ENCODE measurements at places on chromosomes 6 and 20.

DNA sequence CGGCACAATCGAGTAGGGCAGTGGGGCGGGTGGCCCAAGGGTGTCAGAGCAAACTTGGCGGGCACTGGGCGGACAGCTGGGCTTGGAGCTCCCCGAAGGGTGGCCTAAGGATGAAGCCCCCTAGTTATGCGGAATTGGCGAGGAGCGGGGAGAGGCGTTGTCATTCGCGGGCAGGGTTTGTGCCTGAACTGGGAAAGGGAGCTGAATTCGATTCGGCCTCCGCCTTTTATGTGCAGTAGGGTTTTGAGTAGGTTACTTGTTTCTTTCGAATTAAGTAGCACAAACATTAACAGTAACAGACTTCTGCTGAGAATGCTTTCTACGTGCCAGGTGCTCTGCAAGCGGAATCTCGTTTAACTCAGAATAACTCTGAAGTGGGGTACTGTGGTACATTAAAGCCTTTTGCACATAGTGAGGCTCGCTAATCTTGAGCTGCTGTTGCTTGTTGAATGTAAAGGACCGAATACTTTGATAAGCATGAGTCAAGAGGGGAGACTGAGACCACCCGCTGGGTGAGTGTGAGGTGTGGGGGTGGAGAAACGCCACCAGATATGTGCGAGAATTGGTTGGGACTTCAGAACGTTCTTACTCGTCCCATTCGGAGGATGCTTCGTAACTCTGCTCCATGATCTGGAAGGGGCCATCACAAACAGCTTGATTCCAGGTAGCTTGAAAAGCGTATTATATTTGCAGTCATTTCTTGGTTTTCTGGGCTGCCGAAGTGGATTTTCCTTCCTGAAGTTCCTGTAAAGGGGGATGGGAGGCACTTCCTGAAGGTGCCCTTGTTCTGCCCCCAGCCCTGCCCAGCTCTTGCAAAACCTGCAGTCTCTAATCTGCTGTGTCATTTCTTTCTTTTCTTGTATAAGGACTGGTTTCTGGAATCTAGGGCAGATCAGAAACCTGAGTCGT lies 833 bp downstream of the RAB5IF start:
- DNase-seq = no peak

DNA sequence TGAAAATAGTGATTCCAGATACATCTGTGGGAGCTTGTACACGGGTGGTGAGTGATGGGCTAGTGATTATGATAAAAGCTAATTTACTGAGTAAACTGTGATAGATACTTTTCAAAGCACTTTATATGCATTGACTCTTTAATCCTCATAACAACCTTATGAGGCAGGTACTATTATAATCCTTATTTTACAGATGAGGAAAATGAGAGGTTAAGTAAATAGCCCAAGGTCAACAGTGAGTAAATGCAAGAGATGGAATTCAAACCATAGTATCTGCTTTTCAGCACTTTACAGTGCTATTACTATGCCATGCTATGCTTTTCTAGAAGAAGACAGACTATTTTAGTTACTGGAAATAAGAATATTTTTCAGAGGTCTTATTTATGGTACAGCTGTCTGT lies 320.9 kb upstream of the CITED2 start:
- DNase-seq = no peak

DNA sequence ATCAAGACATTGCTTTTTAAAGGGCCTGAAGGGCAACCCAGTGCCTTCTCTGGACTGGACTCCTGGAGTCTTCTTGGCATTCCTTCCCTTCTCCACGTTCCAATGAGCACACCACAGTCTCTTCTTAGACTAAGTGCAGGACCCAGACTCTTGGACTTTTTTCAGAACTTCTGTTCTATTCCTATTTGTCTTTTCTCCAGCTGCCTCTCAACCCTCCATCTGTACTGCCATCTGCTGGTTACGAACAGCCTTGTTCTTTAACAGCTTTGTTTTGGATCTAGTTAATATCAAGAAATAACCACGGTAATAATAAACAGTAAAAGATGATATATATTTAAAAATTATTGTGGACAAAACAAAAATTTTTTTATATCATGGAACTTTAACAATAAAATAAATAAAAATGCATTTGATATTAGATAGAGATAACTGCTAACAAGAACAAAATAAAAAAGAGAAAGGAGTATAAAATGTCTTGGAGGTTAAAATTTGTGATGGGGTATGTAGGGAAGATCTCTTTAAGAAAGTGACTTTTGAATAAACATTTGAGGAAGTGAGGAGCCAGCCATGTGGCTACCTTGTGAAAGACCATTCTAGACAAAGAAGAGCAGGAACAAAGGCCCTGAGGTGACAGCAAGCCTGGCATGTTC lies 105.1 kb upstream of the HCRTR2 start:
- DNase-seq = peak; percentile 11

DNA sequence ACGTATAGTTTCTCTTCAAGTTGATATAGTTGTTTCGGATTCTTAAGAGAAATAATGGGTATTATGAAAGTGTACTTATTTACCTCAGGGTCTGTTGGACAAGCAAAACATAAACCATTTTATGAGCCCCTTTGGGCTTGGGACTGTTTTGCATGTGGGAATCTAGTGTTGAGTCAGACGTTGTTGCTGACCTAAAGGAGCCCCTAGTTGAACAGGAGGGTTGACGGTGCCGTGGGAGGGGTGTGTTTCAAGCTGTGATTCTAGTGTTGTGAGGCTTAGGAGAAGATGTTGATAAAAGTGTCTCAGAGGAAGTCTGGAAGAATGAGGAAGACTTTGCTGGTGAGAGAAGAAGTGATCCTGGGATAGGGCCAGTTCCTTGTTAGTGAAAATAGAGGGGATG lies 140.0 kb downstream of the ARID1B start:
- no peak for DNase-seq

DNA sequence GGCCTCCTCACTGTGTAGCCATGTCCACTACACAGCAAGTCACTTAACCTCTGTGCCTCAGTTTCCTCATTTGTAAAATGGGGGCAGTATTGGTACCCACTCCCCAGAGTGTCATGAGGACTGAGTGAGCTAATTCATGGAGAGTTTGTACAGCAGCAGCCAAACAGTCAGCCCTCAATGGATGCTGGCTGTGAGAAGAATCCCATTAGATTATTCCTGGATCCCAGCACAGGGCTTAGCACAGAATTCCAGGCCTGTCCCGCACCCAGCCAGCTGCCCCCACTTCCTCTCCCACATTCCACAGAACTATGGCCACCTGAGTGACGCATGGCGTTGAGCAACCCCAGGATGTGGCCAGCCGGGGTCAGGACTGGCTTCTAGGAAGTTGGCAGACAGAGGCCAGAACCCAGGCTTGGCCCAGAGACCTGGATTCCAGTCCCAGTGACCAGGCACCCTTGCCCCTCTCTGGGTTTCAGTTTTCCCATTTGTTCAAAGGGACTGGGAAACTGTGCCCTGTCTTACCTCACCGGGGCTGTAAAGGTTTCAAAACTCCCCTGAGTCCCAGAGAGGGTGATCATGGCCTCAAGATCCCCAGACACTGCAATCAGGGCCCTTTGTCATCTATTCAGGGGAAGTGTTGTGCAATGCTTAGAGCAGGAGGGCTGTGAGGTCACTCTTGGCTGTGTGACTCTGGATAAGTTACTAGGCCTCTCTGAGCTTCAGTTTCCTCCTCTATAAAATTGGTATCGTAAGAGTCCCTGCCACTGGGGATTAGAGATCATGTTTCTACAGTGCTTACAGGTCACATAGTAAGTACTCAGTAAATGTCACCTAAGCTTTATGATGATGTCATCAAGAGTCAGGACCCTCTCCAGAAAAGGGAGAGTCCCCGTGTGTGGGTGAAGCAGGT lies 3.0 kb upstream of the TGM2 start:
- peak; percentile 37 for DNase-seq

DNA sequence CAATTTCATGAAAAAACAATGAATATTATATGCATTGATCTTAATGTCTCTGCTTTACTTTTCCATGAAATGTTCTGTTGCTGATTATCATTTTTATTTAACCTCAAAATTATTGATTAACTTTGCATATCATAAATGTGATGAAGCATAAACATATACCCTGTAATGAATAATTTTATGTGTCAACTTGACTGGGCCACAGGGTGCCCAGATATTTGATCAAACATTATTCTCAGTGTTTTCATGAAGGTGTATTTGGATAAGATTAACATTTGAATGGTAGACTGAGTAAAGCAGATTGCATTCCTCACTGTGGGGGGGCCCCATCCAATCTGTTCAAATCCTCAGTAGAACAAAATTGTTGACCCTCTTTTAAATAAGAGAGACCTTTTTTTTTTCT lies 265.2 kb downstream of the CENPW start:
- DNase-seq = no peak

GRCh38 chr20:42742926-42743325 lies 446.8 kb downstream of the PTPRT start:
- DNase-seq = no peak

DNA sequence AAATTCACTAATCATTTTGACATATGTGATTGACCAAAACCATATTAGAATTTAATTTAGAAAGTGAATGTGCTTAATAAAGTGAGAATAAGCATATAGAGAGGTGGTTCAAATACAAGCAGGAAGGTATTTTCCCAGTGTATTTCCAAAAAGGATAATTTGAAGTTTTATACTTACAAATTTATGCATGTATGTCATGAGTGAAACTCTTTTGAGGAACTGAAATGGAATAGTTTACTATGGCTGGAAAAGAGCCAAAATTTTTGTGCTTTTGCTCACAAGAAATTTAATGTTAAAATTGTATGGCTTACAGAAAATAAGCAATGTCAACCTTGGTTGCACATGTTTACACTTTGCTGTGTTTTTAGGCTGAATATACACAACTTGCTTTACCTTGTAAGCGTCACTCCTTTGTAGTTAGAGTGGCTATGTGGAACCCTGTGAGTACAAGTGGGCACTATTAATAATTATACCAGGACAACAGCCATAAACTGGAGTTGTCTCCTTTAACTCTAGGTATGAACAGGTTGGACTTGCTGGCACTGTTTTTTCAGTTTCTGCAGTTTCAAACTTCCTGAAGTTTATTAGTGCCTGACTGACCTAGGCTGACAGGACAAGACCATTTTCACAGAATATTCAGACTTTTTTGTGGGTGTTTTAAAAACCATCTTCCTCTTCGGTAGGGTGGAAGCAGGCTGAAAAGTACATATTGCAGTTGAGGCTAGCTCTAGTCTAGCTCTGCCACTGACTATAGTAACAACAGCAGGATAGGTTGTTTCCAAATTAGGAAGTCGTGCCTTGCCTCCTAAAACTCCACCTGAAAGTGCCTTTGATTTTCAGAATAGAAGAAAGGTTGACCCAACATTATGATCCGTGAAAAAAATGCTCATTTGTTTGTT lies 6.0 kb downstream of the AFDN start:
- DNase-seq = no peak

- no peak for DNase-seq
These were observed 160.1 kb downstream of the SCP2D1 start for GRCh38 chr20:18973529-18974173.

DNA sequence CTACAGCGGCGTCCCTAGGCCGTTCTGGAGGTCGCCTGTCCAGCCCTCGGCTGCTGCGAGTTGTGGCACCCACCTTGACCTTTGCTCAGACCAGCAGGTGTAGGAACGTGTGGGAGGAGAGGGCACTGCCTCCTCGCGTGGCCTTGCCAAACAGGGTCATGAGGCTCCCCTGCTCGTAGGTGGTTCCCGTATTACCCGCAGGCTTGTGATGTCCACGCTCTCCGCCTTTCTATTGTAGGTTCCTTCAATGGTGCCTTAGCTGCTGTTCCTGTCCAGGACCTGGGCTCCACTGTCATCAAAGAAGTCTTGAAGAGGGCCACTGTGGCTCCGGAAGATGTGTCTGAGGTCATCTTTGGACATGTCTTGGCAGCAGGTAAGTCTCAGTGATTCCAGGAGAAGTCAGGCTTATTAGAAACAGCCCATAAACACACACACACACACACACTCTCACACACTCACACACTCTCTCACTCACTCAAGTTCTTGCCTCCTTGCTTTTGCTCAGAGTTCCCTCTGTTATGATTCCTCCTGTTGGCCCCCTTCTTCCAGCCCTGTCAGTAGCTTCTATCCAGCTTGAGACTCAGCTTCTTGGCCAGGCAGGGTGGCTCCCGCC lies 942 bp downstream of the ACAT2 start:
- DNase-seq = no peak
